ENCODE measurements at places on chromosomes 12 and 14.

DNA sequence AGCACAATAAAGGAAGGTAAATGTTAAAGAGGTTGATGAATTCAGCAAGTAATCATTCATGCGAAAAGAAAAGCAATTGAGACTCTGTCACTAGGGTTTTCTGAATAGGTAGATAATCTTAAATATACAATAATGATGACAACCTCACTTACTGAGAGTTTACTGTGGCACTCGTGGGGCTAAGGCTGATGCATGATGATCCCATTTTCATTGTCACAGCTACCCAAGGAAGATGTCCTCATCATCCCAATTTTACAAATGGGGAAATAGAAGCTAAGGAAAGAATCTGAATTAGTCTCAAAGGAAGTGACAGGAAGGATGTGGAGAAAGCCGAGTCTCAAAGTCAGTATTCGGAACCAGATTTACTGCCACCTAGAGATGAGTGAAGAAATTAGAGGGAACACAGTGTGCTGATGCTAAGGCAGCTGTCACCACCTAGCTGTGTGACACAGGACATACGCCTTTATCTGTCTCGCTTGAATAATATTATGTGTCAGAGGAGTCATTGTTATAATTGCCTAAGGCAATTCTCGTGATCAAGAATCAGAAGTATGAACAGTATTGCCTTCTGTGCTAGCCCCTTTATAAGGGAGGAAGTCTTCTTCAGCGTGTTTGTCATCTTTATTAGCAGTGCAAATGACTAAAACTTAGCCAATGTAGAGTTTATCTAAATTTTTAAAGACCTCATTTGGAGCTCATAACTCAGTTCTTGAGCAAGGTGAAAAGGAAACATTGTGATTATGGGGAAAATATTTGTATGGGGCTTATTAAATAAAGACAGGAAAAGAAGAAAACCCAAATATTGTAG, 63.2 kb downstream of the ERGIC2 start:
- DNase-seq = no peak

DNA sequence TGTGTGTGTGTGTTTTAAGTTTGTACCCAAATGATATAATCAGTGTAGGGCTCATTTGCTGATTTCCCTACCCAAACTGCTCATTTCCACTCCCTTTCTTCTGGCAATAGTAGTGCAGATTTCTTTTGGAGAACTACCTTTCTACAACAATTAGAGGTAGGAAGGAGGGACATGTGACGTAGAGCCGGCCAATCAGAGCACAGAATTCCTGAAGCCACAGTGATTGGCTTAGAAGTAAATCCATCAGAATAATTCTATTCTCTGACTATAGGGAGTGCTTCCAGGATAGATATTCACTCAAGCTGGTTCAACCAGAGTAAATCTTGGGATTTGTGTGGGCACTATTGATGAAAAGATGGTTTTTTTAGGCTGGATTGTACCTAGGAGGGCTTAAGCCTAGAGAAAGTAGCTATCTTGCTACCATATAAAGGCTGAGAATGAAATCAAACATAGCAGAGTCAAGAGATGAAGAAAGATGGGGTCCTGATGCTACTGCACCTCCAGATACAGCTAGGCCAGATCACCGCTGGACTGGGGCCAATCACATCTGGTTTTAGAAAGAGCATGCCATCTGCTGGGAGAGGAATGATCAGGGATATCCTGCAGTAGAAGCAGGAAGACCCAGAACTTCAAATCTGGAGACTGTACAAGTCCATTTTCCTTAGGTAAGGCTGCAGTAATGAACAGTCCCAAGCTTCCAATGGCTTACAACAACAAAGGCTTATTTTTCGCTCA, 54.1 kb upstream of the NUAK1 start:
- no peak for DNase-seq

- no peak for DNase-seq
Measured at GRCh38 chr12:63313139-63313538, 162.1 kb upstream of the AVPR1A start.

GRCh38 chr12:31263661-31264060, 62.3 kb downstream of the SINHCAF start:
- DNase-seq = no peak

DNA sequence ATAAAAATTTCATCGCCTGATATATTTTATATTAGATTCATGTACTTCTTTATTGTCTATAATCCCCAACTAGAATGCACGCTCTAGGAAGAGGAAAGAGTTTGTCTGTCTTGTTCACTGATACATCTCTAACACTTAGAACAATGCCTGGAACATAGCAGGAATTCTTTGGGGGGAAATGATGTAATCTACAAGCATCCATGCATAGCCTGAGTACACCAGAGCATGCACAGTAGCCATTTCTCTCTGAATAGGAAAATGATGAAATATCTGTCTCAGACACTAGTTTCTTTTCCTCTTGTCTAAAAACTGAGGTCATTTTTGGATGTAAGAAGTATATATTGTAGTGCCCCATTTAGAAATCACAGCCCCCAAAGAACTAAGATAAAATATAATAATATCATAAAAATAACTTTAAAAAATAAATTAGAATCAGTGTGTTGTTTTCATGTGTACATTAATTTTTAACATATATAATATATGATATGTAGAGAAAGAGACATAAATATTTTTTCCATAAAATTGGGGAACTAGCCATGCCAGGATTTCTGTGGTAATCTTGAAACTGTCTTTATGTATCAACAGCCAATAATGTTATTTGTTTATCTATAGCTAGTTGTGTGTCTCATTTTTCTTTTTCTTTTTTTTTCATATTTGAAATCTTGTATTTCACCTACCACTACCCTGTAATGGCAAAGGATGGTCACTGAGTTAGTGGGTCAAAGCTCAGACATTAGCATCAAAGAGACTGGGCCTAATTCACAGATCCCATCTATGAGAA, 155.6 kb upstream of the TMCC3 start:
- no peak for DNase-seq

DNA sequence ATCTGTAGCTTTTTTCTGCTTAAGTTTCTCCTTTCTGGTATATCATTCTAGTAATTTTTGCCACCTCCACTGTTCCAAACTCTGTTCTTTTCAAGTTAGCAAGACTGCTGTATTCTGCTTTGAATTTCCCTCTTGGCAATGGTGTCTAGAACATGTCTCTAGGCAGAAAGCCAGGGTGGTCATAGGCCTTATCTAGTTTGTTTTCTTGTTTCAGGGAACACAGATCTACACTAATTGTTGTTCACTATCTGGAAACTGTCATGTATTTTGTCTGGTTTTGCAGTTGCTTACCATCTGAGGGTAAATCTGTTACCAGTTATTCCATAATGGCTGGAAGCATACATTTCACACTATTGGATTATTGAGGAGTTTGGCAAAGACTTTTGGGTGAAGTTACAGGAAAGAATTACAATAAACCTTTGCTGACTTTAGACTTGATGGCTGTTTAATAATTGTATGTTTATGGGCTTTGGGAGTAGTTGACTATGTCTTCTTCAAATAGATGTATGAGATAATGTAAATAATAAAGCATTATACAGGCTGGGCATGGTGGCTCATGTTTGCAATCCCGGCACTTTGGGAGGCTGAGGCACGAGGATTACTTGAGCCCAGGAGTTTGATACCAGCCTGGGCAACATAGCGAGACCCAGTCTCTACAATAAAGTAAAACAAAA, 41.4 kb downstream of the FUT8 start:
- no peak for DNase-seq

- DNase-seq = no peak
Measured at GRCh38 chr14:69763761-69764510, 3.0 kb upstream of the SRSF5 start.

- no peak for DNase-seq
Measured at GRCh38 chr12:31227401-31227981, 98.5 kb downstream of the SINHCAF start.

GRCh38 chr12:51409846-51410245, 14.8 kb upstream of the SLC4A8 start:
- no peak for DNase-seq

- no peak for DNase-seq
Measured at GRCh38 chr14:51908086-51908485, 47.7 kb downstream of the GNG2 start.

GRCh38 chr12:76634133-76634532, 74.6 kb upstream of the OSBPL8 start:
- DNase-seq = no peak

DNA sequence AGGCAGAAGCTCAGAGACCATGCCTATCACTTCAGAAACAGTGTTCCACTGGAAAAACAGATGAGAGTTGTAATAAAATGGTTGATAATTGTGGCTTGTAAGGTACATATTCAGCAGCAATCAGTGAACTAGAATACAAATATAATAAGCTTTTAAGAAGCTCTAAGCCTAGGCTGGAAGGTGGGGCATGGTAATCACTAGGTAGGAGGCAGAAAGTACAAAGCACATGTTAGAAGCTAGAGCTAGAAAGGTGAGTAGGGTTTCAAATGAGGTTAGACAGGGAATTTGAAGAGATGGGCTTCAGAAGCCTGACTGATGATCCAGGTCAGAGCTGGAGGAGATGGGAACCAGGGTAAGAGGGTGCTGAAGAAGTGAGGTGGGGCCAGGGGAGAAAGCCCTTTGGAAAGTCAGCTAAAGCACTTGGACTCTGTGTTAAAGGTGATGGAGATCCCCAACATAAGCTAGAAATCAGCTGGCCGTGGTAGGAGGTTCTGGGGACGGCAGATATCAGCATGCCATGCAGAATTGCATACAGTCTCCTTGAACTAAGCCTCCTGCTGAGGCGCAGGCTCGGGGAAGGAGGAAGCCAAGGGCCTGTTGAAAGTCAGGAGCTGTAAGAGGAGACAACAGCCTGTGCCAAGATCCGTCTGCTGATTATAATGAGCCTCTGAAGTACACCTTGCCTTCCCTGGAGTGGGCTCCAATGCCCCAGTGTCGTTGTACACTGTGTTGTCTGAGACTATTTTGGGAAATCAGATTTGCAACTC, 659.4 kb downstream of the BCL11B start:
- DNase-seq = no peak

DNA sequence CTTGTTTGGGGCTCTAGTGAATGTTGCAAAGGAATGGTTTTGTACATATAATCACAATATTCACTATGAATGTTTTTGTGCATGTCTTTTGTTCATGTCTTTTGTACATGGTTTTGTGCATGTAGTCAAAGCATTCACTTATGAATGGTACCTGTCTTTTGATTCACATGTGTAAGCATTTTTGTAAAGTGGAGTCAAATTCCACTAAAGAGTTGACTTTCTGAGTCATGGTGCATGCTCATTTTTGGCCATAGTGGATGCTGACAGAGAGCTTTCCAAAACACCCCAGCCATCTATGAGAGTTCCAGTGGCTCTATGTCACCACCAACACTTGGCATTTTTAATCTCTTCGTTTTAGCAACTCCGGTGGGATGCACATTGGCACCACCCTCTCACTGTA, 1185.9 kb upstream of the TMEM132C start:
- no peak for DNase-seq

GRCh38 chr14:53006931-53007562, 56.2 kb upstream of the FERMT2 start:
- DNase-seq = no peak

GRCh38 chr12:62912644-62913043, 22.3 kb downstream of the PPM1H start:
- DNase-seq = no peak

GRCh38 chr14:64698903-64699302, 5.3 kb upstream of the PLEKHG3 start:
- DNase-seq = no peak

GRCh38 chr12:116552773-116553373, 6.3 kb upstream of the MAP1LC3B2 start:
- DNase-seq = no peak

GRCh38 chr14:59417311-59417710, 47.9 kb downstream of the GPR135 start:
- DNase-seq = no peak

DNA sequence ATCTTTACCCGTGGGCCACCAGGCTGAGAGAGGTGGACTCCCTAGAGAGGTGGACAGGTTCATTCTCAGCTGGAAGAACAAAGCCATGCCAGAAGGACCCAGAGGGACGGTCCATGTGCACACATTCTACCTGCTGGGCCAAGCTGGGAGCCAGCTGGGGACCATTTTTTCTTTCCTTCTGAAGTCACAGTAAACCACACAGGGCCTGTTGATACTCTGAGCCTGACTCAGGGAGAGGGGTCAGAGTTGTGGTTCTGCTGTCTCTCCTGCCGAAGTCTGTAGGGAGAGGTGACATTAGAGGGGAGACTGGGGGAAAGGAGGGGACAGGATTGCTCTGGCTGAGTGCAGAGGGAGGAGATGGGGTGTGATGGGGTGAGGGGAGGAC, 148.6 kb downstream of the TSPAN9 start:
- no peak for DNase-seq

GRCh38 chr14:65412856-65413738, 567 bp downstream of the FUT8 start:
- no peak for DNase-seq

DNA sequence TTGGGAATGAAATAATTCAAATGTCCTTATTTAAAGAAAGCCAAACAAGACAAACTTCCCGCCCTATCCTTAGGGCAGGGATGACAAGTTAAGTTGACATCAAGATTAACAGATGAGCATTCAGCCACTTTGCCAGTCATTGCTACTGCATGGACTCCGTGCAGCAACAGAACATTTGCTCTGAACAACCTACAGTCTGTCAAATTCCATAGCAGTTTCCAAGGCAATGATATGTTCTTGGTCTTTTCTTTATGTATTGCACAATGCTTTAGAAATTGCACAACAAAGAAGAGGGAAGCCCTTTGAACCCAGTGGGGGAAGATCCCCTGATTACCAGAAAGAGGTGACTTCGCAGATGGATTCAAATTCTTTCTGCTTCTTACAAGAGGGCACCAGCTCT, 269.8 kb downstream of the BCAT1 start:
- DNase-seq = no peak

GRCh38 chr14:76782885-76783566, 21.8 kb downstream of the VASH1 start:
- no peak for DNase-seq

DNA sequence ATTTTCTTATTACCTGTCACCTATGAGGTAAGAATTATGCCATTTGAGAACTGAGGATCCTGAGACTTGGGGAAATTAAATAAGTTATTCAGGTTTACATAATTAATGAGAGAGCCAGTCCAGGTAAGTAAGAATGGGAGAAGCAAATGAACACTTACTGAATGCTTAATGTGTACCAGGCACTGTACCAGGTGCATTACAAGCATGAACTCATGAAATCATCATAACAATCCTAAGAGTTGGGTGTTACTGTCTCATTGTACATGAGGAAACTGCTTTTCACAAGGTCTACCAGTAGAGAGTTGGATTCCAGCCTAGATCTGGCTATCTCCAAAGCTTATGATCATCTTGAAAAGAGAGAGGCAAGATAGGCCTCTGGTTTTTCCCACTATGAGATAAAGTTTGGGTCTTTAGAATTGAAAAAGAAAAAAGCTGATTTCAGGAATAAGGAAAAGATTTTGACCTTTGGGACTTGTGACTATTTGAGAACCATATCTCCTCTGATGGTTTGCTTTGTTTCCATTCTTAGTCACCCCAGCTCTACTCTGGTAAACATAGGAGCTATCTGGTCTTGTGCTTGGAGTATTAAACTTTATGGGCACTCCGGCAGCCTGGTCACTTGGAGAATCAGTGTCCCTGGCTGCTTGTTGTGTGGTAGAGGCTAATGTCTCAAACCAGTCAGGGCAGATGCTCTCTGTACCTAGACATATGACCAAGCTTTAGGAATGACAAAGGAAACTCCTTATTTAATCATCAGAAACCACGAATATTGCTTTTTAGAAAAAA, 48.0 kb downstream of the PTHLH start:
- DNase-seq = no peak

Measured in activated CD4-positive, CD25-positive, alpha-beta regulatory T cell treated with anti-CD3 and anti-CD28 coated beads, Interleukin-2, amount 50 U/mL, for 16 hours (primary cell).